ENCODE measurements at places on chromosomes 7 and 10. TPM values are rescaled to one million over a fixed set of nuclear protein-coding genes. Genes with fewer than 3 reads are reported as not detected.

- no peak for DNase-seq
These were observed 70.3 kb upstream of the LRGUK start for GRCh38 chr7:134056816-134057215.

DNA sequence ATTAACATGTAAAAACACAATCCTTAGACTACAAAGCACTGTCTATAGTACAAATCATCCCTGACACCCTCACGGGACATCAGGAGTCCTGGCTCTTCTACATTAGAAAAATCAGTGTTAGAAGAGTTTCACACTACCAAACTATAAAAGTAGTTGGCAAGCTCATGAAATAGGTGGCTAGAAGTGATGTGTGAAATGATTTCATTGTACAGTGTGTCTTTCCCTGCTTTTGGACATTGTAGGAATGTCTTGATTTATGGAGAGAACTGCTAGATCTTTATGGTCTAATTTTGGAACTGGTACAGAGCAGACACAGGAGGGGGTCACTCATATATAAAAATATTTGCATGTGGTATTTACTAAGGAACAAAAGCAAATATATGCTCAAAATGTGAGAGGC lies 33.2 kb downstream of the SEMA3A start:
- DNase-seq = no peak

The LRIT1 gene
- not detected for polyA plus RNA-seq

DNA sequence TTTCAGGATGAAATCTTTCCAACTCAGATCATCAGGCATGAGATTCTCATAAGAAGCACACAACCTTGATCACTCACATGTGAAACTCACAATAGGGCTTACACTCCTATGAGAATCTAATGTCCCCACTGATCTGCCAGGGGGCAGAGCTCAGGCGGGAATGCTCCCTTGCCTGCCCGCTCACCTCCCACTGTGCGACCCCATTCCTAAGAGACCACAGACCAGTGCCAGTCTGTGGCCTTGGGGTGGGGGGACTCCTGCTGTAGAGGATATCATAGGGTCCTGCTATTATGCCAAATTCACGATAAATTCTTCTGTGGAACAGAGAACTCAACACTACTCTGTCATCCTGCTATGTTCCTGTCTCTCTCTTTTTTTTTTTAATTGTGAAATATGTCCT lies 5.2 kb upstream of the RASGEF1A start:
- no peak for DNase-seq

DNA sequence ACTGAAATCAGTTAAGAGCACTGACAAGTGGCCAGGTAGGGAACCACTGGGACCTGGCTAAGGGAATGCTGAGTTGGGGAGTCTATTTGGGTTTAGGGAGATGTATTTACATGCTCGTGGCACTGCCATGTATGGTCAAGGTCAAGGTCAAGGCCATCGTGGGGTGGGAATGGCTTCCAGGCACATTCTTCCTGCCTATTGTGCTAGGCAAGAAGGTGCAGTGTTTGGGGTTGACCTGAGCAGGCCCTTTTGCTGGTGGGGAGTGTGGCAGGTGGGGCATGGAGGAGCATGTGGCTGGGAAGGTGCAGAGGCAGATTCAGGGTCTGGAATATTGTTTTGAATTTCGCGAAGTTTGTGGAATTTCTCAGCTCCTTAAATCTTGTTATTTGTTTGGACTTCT lies 17.8 kb downstream of the FAM241B start:
- DNase-seq = no peak

The GPR146 gene
- polyA plus RNA-seq = 10.0 TPM

DNA sequence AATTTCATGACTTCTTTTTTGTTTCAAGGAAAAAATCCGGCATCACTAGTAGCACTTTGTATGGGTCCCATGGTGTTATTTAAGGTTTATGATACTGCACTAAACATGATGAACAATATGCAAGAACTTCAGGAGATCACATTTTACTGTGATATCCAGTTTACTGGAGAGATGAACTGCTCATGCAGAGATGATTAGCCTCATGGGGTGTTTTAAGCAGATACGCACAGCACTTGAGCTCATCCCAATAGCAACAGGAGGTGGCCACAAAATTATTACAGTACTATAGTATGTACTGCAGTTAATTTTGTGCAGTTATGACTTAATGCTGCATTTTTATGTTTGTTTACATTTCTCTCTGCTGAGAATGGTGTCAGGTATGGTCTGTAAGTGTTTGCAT lies 303.7 kb upstream of the PCDH15 start:
- DNase-seq = no peak

- DNase-seq = no peak
These were observed 546.4 kb upstream of the FZD8 start for GRCh38 chr10:36188461-36188860.

DNA sequence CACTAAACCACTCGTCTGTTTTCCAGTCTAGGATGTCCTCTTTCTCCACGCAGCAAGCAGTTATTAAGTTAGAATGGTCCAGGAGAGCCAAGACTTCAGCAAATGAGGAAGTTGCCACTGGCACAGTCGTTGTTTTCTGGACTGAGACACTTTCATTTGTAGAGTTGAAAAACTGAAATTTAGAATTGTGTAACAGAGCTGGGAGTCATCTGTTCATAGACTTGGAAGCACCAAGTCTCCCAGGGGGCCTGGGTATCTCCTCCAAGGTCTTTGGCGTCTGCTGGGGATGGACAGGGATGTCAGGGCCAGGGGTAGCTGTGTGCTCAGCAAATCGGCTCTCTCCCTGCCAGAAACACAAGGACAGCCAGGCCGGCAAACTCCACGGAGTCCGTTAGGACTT lies 208.4 kb downstream of the FANK1 start:
- no peak for DNase-seq

DNA sequence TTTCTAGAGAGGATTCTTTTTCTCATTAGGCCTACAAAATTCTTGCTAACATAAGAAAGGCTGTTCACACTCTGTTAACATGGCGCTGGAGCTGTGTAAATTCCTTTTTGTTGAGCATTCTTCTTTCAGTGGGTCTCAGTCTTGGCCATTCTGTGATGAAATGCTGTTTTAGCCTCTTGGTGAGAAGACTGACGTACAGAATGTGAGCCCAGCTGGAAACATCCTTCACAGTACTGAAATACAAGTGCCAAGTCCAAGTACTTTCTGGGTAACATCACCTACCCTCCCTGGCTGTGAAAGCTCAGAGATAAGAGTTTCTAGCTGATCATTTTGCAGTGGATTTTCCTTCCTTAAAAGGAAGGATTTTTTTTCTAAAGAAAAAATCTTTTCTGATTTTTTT lies 231.8 kb downstream of the AHR start:
- DNase-seq = no peak

- DNase-seq = no peak
These were observed 2.4 kb downstream of the BLVRA start for GRCh38 chr7:43760861-43761260.

The HTR5A gene
- polyA plus RNA-seq = not detected

GRCh38 chr7:44473295-44473694 lies 17.2 kb downstream of the NUDCD3 start:
- no peak for DNase-seq

DNA sequence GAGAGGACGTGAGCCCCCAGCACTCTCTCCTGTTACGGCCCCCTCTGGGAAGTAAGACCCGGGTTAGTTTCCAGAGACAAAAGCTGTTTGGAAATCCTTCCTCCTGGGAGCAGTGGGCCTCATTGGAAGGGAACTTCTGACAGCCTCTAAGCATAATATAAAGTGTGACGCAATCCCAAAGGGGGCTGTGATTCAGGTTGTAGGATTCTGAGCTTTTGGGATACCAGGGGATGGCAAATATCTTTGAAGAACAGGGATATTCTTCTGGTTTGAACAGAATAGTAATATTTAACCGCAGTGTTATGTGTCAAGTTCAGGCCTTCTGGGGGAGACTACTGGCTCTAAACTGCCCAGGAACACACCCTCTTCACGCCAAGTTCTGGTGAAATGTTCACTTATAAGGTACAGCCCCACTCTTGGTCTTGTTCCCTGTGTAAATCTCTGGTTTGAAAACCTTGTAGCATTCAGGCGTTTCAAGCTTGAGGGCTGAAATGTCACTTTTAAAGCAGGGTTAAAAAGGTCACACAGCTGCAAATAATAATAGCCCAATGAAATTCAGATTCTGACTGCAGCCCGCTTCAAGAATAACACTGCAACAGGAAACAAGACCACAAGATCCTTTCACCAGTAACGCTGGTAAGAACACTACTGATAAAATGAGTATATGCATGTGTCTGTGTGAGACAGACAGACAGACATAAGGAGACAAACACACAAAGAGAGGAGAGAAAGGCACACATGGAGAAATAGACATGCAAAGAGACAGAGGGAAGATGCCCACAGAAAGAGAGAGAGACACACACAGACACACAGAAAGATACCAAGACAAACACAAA lies 69.0 kb downstream of the CREB5 start:
- DNase-seq = no peak

GRCh38 chr7:47277321-47277781 lies 304.6 kb downstream of the TNS3 start:
- no peak for DNase-seq

GRCh38 chr7:135385209-135385608 lies 124.7 kb downstream of the CNOT4 start:
- no peak for DNase-seq

- DNase-seq = no peak
These were observed 326.9 kb downstream of the GPAM start for GRCh38 chr10:111856631-111857030.

- no peak for DNase-seq
These were observed 227.2 kb downstream of the CUX1 start for GRCh38 chr7:102044641-102044983.

- DNase-seq = no peak
These were observed 66.8 kb downstream of the LYZL2 start for GRCh38 chr10:30562787-30563186.

The IRF5 gene
- 27.8 TPM for polyA plus RNA-seq

The ATXN7L1 gene
- 8.7 TPM for polyA plus RNA-seq

GRCh38 chr10:36087006-36088005 lies 445.2 kb upstream of the FZD8 start:
- no peak for DNase-seq

DNA sequence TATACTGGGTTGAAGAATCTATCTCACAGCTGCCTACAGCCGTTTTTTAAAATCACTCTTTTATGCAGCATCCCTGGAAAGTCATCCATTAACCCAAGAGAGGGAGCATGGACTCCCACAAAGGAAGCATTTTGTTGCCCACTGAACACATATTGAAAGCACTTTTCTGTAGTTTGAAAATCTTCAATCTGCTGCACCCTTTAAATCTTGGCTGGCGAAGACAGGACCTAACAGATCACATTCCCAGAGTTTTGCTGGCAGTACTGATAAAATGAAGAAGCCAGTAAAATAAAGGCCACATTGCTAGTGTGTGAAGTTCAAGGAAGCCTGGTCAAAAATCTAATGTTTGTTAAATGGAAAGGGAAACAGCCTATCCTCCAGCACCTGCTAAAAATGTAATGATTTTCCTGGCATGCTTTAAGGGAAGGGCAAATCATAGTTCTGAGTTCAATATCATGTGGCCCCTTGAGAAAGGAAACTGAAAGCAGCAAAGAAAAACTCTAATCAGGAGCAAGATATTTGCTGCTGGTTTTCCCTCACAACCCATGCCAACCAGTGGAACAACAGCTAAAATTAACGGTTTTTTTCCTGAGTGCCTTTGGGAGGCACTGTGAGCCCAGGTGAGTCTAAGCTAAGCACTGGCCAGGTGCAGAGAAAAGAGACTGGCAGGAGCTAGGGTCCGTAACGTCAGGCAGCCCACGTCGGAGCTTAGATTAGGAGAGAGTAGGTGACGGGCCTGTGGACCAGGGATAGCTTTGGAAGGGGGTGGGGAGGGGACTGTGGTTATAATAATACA lies 97.9 kb upstream of the PALS2 start:
- no peak for DNase-seq

DNA sequence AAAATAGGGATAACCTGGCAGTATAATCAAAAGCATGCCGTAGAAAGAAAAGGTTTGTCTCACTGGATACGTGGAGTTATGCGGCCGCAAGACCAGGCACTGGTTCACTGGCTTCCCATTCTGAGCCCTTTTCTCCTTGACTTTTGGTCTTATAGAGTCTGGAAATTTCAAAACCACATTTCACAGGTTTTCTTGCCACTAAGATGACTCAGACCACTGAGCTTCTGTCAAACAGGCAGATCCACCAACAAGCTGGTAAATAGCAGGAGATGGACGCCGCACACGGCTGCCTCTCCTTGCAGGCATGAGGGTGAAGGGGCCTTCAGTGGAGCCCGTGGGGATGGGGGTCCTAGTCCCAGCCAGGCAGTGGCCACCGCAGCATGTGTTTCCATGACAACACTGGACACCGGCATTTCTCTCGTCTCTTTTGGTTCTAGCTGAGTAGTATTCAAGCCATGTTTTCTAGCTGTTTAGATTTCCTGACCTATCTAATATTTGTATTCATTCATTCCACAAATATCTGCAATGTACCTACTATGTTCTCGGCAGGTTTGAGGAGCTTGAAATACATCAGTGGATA lies 55.5 kb downstream of the KLF6 start:
- no peak for DNase-seq
